Testis (tissue), 5 donors: ENCODE measurements at places on chromosomes 2 and 18. TPM values are rescaled to one million over a fixed set of nuclear protein-coding genes. Genes with fewer than 3 reads are reported as not detected.

FOXI3 gene
- 0.84 TPM for polyA plus RNA-seq

CMPK2 gene
- 11.1 TPM for polyA plus RNA-seq

DSG4 gene
- polyA plus RNA-seq = 0.83 TPM

COLEC12 gene
- polyA plus RNA-seq = 10.4 TPM

ALLC gene
- 35.1 TPM for polyA plus RNA-seq

TUBA4B gene
- 1.6 TPM for polyA plus RNA-seq

TACR1 gene
- 0.38 TPM for polyA plus RNA-seq

TTR gene
- 2.8 TPM for polyA plus RNA-seq

TWIST2 gene
- polyA plus RNA-seq = 5.0 TPM

INO80B gene
- 59.3 TPM for polyA plus RNA-seq

NEU2 gene
- polyA plus RNA-seq = not detected

KCMF1 gene
- polyA plus RNA-seq = 141 TPM

IL36A gene
- not detected for polyA plus RNA-seq

MC5R gene
- not detected for polyA plus RNA-seq

PRSS56 gene
- polyA plus RNA-seq = 0.86 TPM

PARD3B gene
- 14.6 TPM for polyA plus RNA-seq

STEAP3 gene
- 5.6 TPM for polyA plus RNA-seq

PLGLB2 gene
- not detected for polyA plus RNA-seq

NDUFAF7 gene
- polyA plus RNA-seq = 170 TPM

WDR35 gene
- 23.6 TPM for polyA plus RNA-seq

NUP35 gene
- 35.9 TPM for polyA plus RNA-seq

AKAIN1 gene
- not detected for polyA plus RNA-seq

PMS1 gene
- 69.3 TPM for polyA plus RNA-seq

WDPCP gene
- 8.3 TPM for polyA plus RNA-seq

UGT1A3 gene
- polyA plus RNA-seq = not detected

TUBA3E gene
- 386 TPM for polyA plus RNA-seq

SERPINB10 gene
- not detected for polyA plus RNA-seq

PTGR3 gene
- polyA plus RNA-seq = 15.7 TPM

NDC80 gene
- 12.9 TPM for polyA plus RNA-seq

ADAM17 gene
- polyA plus RNA-seq = 37.0 TPM

MRPL19 gene
- polyA plus RNA-seq = 27.3 TPM

PDE11A gene
- 7.8 TPM for polyA plus RNA-seq

C18orf54 gene
- 18.2 TPM for polyA plus RNA-seq

IGFBP5 gene
- polyA plus RNA-seq = 228 TPM
